Suppressor macrophage treated with lipopolysaccharide for 1 hour (primary cell): ENCODE measurements at places on chromosomes 2 and 18.

DNA sequence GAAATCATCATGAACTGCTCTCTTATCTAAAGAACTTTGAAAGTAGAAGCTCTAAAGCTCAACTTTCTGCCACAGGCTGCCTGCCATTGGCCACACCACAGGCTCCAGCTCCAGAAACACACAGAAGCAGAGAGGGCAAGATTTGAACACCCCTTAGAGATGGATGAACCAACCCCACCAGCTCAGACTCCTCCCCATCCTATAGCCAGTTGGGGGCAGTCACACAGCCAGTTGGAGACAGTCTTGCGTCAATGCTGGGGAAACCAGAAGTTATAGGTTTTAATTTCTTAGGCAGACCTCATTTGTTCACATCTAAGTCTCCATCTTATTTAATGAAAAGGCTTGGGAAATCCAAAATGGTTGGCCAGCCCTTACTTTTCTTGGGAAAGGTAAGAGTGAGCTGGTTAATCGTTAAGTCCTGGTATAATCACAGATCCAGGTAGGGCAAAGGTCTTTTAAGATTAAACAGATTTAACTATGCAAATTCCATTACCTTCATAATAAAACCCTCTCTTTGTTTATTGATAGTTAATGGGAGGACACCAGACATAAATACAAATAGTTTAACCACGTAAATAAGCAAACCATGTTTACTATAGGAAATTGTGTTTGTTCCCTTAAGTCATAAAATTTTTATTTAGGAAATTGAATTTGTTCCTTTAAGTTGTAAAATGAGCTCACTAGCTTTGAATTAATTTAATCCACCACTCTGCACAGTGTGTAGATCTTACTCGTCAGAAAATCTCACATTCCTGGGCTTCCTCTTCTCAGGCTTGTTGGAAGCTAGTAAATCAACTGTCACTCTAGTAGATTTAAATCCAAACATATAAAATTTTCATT is 28.0 kb downstream of the MRO start:
- no peak for DNase-seq

DNA sequence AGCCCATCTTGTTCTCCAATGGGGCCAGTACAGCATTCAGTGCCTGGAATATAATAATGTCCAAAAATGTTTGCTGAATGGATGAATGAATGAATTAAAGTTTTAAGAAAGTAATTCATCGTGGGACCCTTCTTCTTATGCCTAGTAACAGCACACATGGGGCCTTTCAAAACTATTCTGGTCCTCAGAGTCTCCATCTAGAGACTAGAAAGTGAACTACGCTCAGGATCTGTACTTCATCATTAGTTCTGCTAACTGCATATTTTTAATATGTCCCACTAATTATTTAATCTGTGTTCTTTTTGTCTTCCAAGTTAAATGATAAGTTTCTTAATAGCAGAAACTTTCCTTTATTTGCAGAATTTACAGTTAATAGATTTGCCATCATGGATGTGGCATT is 172.5 kb downstream of the SMAD2 start:
- no peak for DNase-seq

- DNase-seq, result no peak
These were observed 37.7 kb downstream of the CEP192 start for GRCh38 chr18:13028869-13029268.

- no peak for DNase-seq
These were observed 103.9 kb downstream of the MRO start for GRCh38 chr18:50715919-50716318.

GRCh38 chr2:230347659-230348305 is 20.8 kb downstream of the SP140L start:
- peak; percentile 28 for DNase-seq

DNA sequence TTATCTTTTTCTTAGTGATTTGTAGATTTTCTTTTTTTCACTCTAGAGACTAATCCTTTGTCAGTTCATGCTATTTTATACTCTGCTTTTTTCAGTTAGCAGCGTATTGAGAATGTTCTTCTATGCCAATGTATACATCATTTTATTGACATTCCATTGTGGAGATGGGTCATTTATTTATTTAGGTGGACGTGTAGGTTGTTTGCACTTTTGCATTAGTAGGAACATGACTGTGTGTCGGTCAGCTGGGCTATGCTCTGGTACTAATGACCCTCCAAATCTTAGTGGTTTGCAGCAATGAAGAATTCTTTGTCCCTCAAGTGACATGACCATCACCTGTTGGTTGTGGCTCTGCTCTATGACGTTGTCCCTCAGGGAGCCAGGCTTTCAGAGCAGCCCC is 33.6 kb downstream of the HPCAL1 start:
- no peak for DNase-seq

DNA sequence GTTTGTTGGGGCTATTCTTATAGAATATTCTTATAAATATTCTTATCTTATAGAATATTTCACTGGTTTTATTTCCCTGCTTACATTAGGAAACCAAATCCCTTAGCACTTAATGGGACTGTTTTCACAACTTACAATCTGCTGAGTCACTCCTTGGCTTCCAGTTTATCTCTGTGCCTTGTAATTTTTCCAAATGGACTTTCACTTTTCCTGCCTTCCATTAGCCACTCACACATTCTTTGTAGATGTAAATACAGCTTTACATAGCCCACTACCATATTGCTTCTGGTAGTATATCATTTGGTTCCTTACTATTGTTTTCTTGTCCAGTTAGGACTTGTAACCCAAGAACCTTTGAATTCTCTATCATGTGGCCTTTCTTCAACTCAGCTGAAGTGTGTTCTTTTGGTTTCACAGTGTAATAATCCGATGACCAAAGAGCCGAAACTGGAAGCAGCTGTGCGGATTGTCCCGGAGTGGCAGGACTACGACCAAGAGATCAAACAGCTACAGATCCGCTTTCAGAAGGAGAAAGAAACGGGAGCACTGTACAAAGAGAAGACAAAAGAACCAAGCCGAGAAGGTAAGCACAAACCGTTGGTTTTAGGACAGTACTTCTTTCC is 96.1 kb downstream of the UGGT1 start:
- DNase-seq, result no peak

DNA sequence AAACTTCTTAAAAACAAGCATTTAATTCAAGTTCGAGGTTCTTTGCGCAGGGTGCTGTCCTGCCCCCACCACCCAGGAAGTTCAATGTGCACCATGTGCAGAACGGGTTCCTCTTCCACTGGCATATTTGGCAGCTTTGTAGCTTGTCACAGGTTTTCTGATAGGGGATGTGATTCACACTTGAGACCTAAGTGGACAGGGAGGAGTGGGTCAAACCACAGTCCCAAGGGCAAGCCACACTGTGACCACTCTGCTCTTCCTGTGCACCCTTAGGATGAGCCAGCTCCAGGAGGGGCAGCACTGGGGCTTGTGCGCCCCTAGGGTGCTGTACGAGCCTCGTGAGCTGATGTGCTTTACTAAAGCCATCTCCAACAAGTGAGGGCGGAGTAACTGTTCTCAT is 82.5 kb downstream of the TGFA start:
- DNase-seq, result peak; percentile 59

GRCh38 chr2:65846989-65847678 is 414.7 kb upstream of the SPRED2 start:
- DNase-seq, result no peak

DNA sequence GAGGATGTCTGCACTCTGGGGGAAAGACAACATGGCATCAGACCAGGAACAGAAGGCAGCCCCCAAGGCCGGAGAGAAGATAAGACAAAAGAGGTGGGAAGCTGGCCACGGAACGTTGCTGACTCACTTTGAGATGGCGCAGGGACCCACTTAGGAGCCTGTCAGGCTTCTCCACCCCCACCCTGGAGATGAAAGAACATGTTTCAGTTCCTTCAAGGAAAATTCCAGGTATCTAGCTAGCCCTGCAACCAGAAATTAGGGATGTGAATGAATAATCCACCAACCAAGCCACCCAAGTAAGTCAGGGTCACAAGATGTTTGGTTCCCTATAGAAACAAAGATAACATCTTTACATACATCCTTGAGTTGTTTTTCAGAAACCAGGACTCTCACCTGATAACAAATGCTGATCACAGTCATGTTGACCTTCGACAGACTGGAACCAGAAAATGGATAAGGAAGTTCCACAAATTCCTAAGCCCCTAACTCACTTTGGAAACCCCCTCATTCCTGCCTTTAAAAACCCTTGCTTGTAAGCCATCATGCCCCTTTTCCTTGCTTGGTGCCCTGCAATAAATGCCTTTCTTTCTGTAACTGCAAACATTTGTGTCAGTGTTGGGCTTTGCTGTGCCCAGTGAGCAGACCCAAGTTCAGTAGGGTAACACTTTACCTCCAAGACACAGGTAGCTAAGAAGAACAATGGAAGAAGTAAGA is 31.9 kb downstream of the PSTPIP2 start:
- DNase-seq, result no peak

DNA sequence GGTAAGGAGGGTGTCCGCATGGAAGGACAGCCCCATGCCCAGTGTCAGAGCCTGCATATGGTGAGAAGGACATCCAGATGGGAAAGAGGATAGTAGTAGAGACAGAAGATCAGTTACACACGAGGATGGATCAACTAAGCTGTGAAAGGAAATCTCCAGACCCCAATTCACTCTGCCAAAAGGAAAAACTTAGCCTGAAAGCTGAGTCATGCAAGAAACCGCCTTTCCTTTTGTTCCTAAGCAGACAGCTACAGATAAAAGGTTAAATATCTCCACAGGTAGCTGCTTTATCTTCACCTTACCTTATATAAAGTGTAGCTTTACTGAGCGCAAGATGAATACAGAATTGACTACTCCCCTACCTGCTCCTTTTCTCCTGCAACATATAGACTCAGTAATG is 67.3 kb upstream of the LGALSL start:
- DNase-seq, result no peak

GRCh38 chr2:240244543-240244942 is 104.1 kb upstream of the OTOS start:
- DNase-seq, result no peak

DNA sequence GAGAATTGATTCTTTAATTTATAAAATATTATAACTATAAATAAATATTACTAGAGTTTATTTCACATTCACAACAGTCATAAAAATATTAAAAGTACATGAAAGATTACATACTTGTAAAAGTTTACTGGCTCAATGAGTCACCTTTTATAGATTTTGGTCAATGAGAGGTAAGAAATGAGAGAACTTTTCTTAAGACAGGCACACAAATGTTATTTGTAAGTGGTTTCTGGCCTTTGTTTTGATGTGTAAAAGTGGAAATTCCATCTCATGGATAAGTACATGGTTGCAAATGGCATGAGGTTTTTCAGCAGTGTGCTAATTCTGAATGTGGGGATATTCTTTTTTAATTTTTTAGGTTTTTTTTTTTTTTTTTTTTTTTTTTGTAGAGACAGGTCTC is 63.8 kb downstream of the TTC27 start:
- DNase-seq, result peak; percentile 29

DNA sequence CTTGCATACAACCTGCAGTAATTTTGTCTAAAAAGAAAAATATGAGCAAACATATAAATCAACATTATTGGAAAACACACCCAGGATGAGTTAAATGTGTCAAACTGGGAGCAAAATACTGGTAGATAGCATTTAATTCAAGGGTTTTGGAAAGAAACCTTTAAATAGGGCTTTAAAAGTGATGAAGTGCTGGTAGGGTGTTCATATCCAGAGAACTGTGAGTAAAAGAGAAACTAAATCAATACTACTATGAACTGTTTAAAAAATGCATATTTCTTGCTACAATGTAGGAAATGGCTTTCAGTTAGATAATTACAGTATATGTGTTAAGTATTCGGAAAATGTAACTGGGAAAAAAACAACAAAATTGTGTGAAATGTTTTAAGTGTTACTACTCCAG is 117.8 kb downstream of the ATAD2B start:
- no peak for DNase-seq

DNA sequence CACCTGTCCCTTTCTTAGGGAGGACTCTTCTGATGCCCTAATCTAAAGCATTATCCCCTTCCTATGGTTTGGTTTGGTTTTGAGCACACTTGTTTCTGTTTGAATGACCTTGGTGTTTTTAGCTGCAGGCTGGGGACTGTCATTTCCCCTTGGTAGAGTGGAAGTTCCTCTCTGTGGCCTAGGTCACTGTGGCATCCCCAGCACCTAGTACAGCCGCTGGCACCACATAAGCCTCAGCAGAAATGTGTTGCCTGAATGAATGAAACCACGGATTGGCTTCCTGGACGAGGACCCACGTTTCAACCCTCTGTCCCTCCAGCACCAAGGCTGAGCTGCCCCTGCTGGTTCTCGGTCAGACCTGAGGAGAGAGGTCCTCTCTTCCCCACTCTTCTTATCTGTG is 159.9 kb downstream of the CTIF start:
- no peak for DNase-seq

DNA sequence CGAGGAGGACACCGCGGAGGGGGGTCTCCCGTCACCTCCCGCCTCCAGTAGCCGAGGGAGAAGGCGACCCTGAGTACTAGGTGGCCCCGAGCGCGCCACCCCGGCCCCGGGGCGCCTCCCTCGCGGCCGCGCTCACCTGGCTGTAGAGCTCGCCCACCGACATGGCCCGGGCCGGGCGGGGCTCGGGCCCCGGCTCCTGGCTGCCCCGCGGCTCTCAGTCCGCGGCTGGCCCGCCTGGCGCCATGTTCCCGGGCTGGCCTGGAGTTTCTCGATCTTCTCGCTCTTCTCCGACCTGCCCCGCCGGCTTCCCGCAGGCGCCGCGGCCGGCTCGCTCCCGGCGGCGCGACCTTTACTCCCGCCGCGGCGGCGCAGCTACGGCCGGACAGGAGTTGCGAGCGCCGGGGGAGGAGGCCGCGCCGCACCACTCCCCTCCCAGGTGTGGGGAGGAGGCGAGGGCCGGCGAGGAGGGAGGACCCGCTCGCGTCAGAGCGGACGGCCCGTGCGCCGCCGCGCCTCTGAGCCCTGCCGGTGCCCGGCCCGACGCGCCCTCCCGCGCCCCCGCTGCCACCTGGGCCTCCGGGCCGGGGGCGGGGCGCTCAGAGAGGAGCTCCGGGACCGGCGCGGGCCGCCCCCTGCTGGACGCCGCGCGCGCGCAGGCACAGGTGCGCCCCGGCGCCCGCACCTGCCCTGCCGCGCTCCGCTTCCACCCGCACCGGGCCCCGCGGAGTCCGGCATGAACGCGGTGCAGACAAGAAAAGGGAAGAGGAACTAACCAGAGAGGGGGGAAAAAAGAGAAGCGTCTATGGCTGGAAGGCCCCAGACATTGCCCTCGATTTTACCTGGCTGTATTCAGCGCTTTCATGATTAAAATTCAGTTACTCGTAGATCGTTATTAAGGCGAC is at the start of gene MYO5B:
Gene MYO5B, minus strand, starts transcription at position 517 of the 902 bp plus-strand sequence. Its CDS starts 354 bp downstream, at position 163.
- DNase-seq, result no peak

DNA sequence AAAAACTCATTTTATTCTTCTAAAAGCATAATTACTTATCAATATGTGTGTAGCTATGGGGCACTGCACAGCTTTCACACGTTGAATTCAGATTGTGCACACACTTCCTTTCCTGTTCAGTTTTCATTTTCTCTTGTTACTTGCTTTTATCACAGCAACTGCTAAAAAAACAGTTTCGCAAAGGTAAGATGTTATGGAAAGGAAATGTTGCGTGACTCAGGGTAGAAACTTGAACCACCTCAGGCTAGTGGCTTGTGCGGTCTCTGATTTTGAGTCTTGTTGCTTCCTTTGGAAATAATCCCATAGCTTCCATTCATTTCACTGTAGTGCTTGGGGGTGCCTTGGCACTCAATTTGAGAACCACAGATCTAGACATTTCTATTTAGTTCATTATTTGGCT is 171.9 kb downstream of the FMNL2 start:
- DNase-seq, result no peak

GRCh38 chr2:2501454-2502200 is 170.6 kb upstream of the MYT1L start:
- DNase-seq, result no peak

GRCh38 chr2:211745295-211746097 is 793.1 kb downstream of the ERBB4 start:
- DNase-seq, result peak; percentile 60
